ENCODE measurements at places on chromosomes 12 and 14.

DNA sequence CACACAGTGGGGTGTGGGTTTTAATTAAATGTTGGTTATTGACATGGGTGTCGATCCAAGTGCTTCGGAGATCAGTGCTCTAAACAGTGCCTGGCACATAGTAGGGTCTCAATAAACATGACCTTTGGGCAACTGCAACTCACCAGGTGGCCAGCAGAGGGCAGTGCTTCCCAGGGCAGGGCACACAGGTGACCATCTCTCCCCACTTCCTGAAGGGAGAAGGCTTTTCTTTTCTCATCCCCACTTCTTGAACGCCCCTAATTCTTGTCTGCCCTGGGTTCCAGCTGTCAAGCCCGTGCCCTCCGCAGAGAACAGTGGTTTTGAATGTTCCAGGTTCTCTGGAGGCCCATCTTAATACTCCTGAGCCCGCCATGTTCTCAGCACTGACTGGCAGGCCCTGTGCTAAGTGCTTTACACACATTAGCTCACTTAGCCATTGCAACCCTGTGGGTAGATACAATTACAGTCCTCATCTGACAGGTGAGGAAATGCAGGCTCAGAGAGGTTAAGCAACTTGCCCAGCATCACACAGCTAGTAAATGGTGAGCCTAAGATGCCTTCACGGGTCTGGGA, 16.3 kb downstream of the RAPGEF3 start:
- no peak for DNase-seq

DNA sequence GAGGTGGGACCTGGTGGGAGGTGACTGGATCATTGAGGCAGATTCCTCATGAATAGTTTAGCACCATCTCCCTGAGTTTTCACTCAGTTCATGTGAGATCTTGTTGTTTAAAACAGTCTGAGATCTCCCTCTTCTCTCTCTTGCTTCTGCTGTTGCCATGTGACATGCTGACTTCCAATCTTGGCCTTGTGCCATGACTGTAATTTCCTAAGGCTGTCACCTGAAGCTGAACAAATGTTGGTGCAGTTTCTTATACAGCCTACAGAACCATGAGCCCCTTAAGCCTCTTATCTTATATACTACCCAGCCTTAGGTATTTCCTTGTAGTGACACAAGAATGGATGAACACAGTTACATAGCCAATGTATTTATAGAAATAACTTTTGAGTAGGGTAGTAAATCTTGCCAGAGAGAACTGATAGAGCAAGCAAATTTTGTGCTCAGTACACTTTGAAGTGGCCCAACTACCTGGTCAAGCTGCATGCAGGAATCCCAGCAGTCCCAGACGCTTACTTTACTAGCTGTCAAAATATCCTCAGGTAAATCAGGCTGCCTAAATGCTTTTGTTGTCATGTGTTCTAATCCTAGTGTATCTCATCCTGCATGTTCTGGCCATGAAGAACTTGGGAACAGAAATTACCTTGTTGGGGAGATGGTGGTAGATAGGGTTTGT, 445.6 kb upstream of the MIS18BP1 start:
- DNase-seq = no peak

GRCh38 chr12:56126732-56127239, 1.3 kb upstream of the ESYT1 start:
- no peak for DNase-seq

- no peak for DNase-seq
These were observed 167.9 kb downstream of the NUAK1 start for GRCh38 chr12:105970885-105971284.

- DNase-seq = no peak
These were observed 91.9 kb upstream of the DHRS4 start for GRCh38 chr14:23861666-23862065.

All from T1000 (cell line).